SK-N-SH (cell line): ENCODE measurements at places on chromosomes 11 and 22. TPM values are rescaled to one million over a fixed set of nuclear protein-coding genes. Genes with fewer than 3 reads are reported as not detected.

DNA sequence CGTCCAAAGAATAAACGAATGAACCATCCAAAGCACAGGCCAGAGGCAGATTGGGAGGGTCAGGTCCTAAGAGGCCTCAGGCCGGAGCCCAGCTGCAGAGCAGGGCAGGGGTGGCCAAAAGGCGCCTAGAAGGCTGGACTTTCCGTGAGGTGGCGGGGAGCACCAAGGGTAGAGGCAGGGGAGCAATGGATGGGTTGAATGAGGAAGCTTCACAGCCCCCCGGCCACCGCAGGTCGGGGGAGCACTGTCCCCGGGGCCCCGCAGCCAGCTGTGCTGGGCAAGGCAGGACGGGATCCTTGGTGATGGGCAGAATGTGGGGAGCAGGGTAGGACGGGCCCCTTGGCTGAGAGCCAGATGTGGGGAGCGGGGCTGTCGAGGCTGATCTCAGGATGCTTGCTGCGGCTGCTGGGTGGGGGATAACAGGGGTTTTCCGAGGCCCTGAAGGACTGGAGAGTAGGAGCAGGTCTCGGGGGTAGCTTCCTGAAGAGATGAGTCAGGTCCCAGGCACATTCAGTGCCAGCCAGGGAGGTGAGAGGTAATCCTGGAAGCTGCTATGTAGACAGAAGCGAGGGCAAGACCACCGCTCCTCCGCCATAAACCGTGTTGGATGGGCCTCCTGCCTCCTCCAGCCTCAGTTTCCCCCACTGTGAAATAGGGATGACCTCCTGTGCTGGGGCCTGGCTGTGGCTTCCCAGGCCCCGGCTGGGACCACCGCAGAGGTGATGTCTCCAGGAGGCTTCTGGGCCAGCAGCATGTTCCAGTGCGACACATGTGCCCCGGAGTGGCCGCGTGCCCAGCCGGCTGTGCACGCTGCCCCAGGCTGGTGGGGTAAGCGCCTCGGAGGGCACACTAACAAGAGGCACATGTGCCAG lies 34.6 kb upstream of the KCNQ1OT1 start:
- DNase-seq = no peak

GRCh38 chr22:37353839-37354238 lies 71.5 kb downstream of the CYTH4 start:
- DNase-seq = no peak

DNA sequence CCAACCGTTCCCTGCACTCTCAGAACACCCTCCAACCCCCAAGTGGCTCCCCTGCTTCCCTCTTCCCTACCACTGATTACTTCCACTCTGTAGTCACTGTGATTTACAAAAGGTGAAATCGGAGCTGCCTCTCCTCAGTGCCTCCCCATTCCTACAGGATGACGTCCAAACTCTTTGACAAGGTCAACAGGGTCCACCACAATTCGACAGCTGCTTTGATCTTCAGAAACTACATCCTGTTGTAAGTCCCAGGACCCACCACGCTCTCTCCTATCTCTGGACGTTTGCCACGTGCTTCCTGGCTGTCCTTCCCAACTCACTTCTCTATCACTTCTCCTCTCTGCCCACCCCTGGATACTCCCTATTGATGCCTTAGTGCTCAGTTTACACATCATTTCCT lies 85.0 kb upstream of the EIF3D start:
- DNase-seq = no peak

- DNase-seq = no peak
These were observed 357.2 kb downstream of the OPCML start for GRCh38 chr11:133175103-133175502.

DNA sequence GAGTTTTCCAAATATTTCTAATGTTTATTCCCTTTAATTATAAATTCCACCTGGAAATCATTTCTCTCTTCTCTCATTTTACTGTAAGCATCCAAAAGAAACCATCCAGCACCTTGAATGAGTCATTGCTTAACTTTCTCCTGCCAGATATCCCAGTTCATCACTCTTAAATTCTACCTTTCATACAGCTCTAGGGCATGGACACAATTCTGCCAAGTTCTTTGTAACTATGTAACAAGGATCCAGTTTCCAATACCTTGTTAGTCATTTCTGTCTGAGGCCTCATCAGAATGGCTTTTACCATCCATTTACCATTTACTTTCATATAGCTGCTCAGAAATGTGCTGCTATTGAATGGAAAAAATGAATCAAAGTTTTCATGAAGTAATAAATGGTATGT lies 455.4 kb upstream of the TENM4 start:
- DNase-seq = no peak

- no peak for DNase-seq
These were observed 73.1 kb upstream of the KIRREL3 start for GRCh38 chr11:127073621-127074020.

DNA sequence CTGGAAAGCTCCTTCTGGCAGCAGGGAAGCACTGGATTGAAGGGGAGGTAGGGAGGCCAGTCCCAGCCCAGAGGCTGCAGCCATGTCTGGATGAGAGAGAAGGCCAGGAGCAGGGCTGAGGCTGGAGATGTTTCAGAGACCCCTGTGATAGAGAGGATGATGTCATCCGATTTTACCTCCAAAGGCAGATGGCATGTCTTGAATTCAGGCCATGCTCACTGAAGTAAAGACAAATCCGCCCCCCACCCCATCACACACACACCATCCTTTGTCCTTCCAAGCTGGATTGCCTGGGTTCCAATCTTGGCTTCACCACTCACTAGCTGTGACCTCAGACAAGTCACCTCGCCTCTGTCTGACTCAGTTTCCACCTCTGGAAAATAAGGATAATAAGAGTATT lies 47.2 kb downstream of the TP53I11 start:
- no peak for DNase-seq

GRCh38 chr11:114820621-114821020 lies 142.3 kb downstream of the NXPE2 start:
- no peak for DNase-seq

DNA sequence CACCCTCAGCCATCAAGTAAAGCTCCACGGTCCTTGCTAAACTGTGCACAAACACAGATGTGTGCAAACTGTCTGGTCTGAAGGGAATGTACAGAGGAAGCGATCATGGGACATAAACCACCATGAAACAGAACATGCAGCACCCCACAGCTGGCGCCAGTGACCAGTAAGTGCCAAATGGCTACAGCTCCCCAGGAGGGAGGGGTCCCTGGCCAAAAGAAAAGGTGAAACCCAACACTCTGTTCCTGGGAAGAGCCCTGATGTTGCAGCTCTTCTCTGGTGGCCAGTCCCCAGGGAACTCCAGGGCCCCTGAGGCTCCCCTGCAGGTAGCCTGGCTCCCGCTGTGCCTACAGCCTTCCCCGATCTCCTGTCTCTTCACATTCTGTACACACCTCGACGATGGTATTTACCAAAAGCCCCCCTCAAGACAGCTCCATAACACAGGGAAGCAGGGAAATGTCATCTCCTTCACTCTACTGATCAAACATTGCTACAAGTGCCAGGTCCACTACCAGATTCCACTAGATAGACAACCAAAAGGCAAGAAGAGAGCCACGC lies 2.9 kb downstream of the DGCR6L start:
- DNase-seq = no peak

GRCh38 chr11:46382646-46383403 lies 1.4 kb downstream of the MDK start:
- DNase-seq = peak; percentile 83

- DNase-seq = peak; percentile 5
These were observed 2.8 kb upstream of the ROBO4 start for GRCh38 chr11:124900464-124900863.

- DNase-seq = peak; percentile 65
These were observed 430 bp downstream of the CDC42EP1 start for GRCh38 chr22:37560608-37561211.

DNA sequence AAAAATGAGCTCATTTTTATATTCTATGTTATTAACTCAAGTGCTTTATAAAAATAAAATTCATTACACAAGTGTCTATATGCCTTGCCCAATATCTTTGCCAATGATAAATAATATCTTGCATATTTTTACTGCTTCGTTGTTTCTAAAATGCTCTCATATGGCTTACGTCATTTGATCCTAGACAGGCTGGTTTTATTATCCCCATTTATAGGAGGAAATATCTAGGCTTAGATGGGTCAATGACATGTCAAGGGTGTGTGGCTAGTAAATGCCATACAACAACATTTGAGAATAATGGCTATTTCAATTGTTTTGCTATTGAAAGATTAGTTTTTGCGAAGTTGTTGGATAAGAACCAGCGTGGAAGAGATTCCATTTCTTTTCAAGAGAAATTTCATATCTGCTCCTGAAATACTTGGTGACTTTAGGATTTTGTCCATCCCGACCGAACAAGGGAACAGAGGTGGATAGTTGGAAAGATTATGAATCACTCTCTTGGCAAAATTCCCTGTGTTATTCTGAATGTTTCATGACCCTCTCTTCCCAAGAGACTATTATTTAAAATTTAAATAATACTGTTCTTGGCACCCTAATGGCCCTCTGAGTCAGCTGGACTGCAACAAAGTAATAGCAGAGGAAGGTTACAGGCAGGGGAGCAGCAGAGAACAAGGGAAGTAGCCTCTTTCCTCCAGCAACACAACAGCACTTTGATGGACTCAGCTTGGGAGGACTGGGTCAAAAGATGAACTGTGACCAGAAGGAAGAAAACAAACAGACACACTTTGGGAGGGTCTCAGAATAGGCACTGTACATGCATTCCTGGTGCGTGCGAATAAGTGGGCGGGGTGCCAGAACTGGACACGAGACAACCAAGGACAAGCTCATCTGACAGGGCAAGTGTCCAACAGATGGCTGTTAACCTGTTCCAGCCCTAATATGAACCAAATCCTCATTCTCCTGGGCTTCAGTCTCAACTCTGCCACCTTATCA lies 94.5 kb downstream of the ME3 start:
- DNase-seq = no peak

- no peak for DNase-seq
These were observed 12.1 kb upstream of the XBP1 start for GRCh38 chr22:28812516-28812915.

DNA sequence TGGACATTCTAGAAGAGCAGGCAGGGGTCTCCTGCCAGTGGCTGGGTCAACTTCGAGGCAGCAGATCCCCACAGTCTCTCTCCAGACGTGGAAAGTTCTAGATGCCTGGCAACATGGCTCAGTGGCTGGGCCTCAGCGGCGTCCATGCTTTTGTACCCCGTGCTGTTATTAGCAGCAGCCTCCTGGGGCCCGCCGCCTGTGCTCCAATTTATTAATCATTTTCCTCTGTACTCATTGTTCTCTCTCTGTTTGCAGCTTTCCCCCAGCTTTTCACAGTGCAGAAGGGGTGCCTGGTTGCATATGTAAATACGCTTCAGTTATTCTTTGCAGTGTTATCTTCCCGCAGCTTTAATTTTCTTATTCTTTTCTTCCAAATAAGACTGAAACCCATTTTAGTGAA lies 515.1 kb downstream of the TBC1D22A start:
- DNase-seq = no peak

DNA sequence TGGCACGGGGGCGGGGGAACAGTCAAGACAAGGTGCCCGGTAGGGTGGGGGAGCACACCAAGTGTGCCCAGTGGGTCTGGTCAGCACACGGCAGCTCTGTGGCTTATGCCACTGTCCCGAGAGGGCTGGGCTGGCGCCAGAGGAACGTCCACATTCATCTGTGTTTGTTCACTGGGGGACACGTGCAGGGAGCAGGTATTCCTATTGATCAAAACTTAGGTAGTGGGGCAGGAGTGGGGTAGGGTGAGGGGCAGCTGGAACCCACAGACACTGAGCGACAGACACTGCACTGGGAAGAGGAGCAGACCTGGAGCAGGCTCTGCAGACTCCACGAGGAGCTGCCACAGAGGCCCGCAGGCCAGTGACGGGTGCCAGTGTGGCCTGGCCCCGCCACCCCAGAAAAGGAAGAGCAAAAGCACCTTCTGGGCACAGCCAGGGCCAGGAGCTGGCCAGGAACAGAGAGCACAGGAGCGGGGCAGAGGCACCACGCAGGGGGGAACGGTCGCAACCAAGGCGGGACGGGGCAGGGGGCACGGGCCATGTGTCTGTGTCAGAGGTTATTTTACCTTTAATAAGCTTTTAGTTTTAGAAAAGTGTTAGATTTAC lies 2.1 kb upstream of the MOB2 start:
- no peak for DNase-seq

GRCh38 chr22:22080270-22080669 lies 97.7 kb upstream of the TOP3B start:
- DNase-seq = no peak

- no peak for DNase-seq
These were observed 390.9 kb downstream of the DLG2 start for GRCh38 chr11:85236211-85236610.

- DNase-seq = no peak
These were observed 33.5 kb upstream of the CAT start for GRCh38 chr11:34405079-34405858.

DNA sequence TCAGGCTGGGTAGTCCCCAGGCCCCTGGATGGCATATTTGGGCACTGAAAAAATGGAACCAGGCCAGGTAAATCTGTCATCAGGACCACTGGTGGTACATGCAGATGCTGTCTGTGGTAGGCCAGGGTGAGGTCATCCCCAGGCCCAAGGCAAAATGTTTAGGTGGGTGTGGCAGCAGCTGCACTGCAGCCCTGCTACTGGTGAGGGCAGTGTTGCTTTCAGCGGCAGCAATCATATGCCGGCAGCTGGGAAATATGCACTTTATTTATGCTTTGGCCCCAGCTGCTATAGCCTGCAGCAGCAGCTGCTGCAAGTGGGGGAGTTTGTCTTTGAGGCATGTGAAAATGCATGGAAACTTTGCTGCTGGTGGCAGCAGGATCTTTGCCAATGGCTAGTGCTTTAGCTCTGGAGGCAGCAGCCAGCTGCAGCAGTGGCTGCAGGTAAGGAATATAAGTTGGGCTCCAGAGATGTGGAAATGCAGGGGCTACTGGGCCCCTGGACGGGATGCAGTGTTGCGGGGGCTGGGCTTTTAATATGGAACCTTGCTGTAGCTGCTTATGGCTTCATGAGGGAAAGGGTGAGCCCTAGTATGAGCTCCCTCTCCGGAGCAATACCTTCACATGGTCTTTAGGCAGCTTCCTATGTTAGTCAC lies 365.7 kb upstream of the CADM1 start:
- peak; percentile 55 for DNase-seq

DNA sequence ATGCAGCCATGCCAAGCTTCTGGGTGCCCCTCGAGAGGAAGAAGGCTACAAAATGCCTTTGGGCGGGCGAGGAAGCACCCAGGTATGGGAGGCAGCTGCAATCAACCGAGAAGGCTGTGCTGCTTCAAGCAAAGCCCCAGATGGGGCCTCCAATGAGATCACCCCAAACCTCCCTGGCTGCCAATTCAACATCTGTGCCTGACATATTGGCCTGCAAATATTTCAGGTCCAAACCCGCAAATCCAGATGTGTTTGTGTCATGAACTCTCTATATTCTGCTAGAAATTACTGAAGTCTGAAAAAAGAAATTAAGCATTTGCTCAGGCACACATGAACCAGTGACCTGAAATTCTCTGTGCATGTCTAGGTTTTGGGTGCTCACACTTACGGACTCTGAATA lies 78.8 kb upstream of the RCN1 start:
- no peak for DNase-seq

The C11orf97 gene
- polyA plus RNA-seq = not detected in 2 replicates

The DEUP1 gene
- not detected in 2 replicates for polyA plus RNA-seq

The HSPB2 gene
- not detected in 2 replicates for polyA plus RNA-seq

The SLC25A18 gene
- polyA plus RNA-seq = 0.02 TPM in 1 of 2 replicates, not detected in the other

The KCNJ11 gene
- 0.13 and 0.23 TPM in 2 replicates for polyA plus RNA-seq

The TMEM151A gene
- 0.29 and 0.35 TPM in 2 replicates for polyA plus RNA-seq

The TRIM29 gene
- 0.03 TPM in 1 of 2 replicates, not detected in the other for polyA plus RNA-seq

The MS4A1 gene
- not detected in 2 replicates for polyA plus RNA-seq

The CXCR5 gene
- 0.02 TPM in 1 of 2 replicates, not detected in the other for polyA plus RNA-seq

The TMEM225 gene
- not detected in 2 replicates for polyA plus RNA-seq

The ELFN2 gene
- polyA plus RNA-seq = 2.4 and 2.8 TPM in 2 replicates

The USP2 gene
- 0.81 and 0.97 TPM in 2 replicates for polyA plus RNA-seq

The EEF1G gene
- polyA plus RNA-seq = 1,853 and 2,105 TPM in 2 replicates

The NPTXR gene
- polyA plus RNA-seq = 1.1 and 1.2 TPM in 2 replicates

The TRIM51 gene
- polyA plus RNA-seq = not detected in 2 replicates
